IPS DF 6.9 (cell line): ENCODE measurements at places on chromosomes 7 and 10.

- H3K4me3 ChIP-seq, result no peak overlapping the region
- no peaks in the 10 kb centered on the region for H3K4me1 ChIP-seq
- H3K36me3 ChIP-seq, result no peaks in the 10 kb centered on the region
These were observed 47.6 kb downstream of the SMURF1 start for GRCh38 chr7:99096124-99096887.

- no peak overlapping the region for H3K27ac ChIP-seq
- H3K4me3 ChIP-seq, result no peak overlapping the region
- H3K36me3 ChIP-seq, result no peaks in the 10 kb centered on the region
- no peak for DNase-seq
These were observed 98.1 kb upstream of the DNAAF5 start for GRCh38 chr7:628402-628763.

- H3K27ac ChIP-seq, result no peak overlapping the region
- peaks cover 16% of the 10 kb centered on the region for H3K27me3 ChIP-seq
- H3K4me1 ChIP-seq, result peaks cover 6% of the 10 kb centered on the region
- H3K4me3 ChIP-seq, result no peak overlapping the region
- no peaks in the 10 kb centered on the region for H3K36me3 ChIP-seq
These were observed 2.6 kb downstream of the PRLHR start for GRCh38 chr10:118592675-118593330.

DNA sequence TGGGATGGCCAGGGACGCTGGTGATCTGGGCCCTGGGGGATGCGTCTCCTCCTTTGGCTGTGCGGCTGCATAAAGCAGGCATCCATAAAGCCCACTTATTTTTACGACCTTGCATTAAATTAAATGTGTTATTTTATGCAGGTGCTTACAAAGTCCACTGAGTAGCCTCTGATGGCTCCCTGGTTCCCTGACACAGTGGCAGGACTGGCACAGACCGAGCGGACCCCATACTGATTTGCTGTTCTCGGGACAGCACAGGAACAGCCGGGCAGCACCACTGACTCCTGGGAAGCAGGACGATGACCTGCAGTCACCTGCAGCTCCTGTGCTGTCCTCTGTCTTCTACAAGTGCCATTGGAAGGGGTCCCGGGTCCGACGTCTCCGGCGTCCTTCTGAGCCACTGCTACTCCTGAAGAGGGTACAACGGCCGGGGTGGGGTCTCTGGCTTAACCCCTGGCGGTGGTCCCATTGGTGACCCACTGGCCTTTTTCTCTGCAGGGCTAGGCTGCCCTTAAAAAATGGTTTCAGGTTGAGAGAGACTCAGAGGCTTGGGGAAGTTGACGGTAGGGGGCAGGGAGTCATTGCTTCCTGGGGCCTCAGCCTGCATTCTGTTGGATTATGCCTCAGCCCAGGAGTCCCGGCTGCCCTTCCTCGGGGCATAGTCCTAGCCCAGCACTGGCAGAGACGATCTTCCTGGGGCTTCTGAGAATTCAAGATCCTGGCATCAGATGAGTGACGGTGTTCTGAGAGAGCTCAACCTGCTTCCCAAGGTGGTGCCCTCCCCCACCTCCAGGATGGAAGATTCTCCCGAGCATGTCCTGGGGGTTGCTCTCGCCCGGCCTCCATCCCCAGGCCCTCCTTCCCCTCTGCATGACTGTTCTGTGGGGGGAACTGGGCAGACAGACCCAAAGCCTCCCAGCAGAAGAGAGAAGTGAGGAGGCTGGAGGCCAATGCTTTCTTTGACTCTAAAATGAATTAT is 330.1 kb downstream of the ADARB2 start:
- no peaks in the 10 kb centered on the region for H3K27me3 ChIP-seq
- no peak overlapping the region for H3K4me3 ChIP-seq
- no peak for DNase-seq
- no peaks in the 10 kb centered on the region for H3K36me3 ChIP-seq
- H3K27ac ChIP-seq, result no peak overlapping the region
- H3K4me1 ChIP-seq, result peaks cover 3% of the 10 kb centered on the region

GRCh38 chr10:75187961-75188426 is 22.6 kb upstream of the VDAC2 start:
- no peaks in the 10 kb centered on the region for H3K4me1 ChIP-seq
- H3K27me3 ChIP-seq, result no peaks in the 10 kb centered on the region
- no peak overlapping the region for H3K4me3 ChIP-seq
